NCI-H226 (cell line): ENCODE measurements at places on chromosomes 6 and 20.

GRCh38 chr6:99607416-99608036, 893 bp downstream of the PRDM13 start:
- DNase-seq = no peak

- no peak for DNase-seq
Observed at GRCh38 chr6:93176070-93176469, 243.3 kb downstream of the EPHA7 start.

- no peak for DNase-seq
Observed at GRCh38 chr6:43242908-43243663, at the start of gene TTBK1. Gene TTBK1, plus strand, starts transcription at chr6:43243481. Its CDS starts 3,180 bp downstream, at chr6:43246661.

GRCh38 chr20:56429502-56429901, 17.4 kb downstream of the CASS4 start:
- DNase-seq = peak; percentile 88

DNA sequence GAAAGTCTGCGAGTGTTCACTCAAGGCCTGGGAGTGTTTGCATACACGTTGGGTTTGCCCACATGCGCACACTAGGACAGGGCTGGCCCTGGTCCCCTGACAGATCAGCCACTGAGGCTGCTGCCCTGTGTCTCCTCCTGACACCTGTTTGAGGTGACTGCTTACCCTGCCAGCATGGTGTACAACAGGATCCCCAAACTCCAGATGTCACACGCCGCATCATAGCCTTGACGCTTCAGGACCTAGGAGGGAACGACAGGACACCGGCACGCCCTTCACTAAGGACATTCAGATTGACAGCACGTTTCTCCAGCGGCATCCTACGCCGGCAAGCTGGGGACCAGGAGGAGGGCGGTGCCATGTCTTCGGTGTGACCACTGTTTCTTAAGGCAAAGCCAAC, 37.0 kb upstream of the MPC1 start:
- no peak for DNase-seq

DNA sequence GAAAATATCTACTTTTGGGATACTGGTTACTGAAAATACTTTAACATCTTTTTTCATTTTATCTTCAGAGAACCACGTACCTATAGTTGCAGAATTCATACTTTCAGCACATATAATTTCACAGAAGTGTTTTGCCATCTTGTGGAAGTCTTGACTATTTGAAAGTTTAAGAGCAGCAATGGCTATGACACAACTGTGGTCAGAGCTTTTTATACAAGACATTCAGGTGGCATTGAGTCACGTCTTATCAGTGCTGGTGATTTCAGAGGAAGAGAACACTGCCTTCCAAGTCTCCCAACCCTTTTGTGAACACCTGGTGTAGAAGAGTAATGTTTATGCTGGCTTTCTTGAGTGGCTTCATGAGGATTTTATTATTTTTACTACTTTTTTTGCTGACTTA, 171.6 kb downstream of the ARID1B start:
- DNase-seq = peak; percentile 81

GRCh38 chr6:121510568-121511177, 75.2 kb downstream of the GJA1 start:
- peak; percentile 44 for DNase-seq

DNA sequence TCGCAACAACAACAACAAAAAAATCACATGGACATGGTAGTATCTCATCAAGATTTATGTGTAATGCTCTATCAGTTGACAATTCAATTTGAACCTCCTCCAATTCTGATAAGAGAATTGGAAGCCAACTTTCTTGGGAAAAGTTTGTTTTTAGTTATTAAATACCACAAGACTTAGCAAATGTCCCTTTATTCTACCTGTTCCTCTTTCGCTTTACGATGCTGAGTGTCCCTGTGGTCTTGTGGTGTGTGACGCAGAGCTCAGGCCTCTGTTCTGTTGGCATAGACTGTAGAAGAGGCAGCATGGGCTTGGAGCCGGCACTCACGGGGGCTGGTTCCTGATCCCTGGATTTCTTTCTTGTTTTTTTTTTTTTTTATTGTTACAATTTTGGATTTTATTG, 76.7 kb downstream of the PSMB1 start:
- no peak for DNase-seq

- DNase-seq = no peak
Observed at GRCh38 chr20:33521461-33521860, 31.6 kb downstream of the CBFA2T2 start.

- DNase-seq = no peak
Observed at GRCh38 chr6:31157513-31158139, at the start of gene CCHCR1. Gene CCHCR1, minus strand, starts transcription at chr6:31157802. Its CDS starts 202 bp downstream, at chr6:31157600.

GRCh38 chr6:130758813-130759212, 68.4 kb upstream of the SMLR1 start:
- no peak for DNase-seq
